ENCODE measurements at places on chromosomes 5 and 9.

GRCh38 chr9:27367175-27367798 lies 70.3 kb upstream of the EQTN start:
- no peak for DNase-seq

DNA sequence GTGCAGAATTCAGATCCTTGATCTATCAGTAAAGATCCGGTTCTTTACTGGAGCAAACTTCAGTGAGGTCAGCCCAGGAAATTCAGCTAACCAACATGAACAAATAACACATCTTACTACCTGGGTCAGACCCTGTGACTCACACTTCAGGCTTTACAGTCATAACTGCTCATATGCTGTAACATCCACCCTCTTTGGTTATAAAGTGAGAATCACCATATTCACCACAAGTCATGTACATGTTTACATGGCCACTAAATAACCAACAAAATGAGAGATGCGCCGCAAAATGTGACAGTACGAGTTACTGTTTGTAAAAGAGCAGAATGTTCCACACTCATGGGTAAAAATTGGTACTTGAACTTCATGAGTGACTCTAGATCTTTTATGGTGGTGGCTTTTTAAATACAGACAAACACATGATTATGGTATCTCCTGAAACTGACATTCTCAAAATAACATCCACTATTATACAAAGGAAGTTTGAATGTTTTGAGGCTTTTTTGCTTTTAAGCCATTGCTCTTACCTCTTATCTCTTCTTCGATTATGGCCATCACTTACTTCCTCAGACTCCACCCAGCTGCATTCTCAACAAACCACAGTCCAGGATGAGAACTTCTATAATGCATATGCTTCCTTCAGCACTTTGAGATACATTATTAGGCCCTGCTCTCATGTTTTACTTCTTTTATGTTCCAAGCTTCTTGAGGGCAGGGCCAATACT lies 516.6 kb downstream of the RAB3C start:
- DNase-seq: peak; percentile 99

DNA sequence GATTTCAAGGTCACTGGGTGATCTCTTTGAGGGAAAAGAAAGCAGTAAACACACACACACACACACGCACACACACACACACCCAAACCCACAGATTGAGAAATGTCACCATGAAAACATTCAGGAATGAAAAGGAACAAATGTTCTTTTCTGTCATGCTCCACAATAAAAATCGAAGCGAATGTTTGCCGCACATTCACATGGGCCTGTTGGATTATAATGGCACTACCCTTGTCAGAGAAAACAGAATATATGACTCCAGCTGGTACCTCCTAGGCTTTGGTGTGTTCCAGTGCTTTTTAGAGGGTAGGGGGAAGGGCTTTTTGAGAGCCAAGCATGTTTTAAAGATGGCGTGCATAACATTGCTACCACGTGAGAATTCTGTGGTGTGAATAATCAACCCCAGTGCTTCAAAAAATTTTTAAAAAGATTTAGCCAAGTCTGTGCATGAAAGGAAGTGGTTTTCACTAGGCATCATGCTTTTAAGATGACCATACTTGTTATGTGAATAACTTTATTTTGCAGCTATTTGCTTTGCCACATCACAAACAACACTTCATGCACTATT lies 120.8 kb upstream of the ZNF608 start:
- peak; percentile 42 for DNase-seq

DNA sequence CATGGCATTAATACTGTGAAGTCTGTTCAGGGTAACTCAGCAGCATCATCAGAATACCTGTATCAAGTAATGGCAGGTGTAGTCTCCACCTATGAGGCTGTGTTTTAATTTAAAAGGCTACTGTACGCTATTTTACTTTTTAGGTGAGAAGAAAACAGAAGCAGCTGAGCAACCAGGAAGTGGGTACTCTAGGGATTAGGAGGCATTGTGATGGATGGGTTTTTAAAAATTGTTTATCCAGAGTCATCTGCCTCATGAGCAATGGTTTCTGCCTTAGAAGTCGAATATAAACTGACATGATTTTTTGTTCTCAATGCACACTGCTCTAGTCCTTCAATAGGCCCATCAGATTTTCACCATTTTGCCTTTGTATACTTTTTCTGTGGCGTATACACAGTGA lies 42.6 kb downstream of the PSIP1 start:
- no peak for DNase-seq

DNA sequence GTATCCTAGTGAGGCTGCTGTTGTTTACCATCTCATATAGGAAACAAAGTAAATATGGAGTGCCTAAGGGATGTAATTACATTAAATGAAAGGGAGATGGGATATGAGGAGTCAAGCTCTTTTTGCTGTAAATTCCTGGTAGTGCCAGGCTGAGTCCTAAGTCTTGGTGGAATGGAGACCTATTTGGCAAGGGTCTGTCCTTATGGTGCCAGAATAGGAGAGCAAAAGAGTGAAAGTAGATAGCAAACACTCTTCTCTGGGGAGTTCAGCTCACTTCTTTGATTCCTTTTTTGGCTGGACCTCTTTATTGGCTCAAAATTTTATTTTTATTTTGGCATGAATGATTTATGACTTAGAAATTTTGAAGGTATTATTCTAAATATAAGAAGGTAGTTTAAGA lies 380.8 kb downstream of the TMEM232 start:
- no peak for DNase-seq

DNA sequence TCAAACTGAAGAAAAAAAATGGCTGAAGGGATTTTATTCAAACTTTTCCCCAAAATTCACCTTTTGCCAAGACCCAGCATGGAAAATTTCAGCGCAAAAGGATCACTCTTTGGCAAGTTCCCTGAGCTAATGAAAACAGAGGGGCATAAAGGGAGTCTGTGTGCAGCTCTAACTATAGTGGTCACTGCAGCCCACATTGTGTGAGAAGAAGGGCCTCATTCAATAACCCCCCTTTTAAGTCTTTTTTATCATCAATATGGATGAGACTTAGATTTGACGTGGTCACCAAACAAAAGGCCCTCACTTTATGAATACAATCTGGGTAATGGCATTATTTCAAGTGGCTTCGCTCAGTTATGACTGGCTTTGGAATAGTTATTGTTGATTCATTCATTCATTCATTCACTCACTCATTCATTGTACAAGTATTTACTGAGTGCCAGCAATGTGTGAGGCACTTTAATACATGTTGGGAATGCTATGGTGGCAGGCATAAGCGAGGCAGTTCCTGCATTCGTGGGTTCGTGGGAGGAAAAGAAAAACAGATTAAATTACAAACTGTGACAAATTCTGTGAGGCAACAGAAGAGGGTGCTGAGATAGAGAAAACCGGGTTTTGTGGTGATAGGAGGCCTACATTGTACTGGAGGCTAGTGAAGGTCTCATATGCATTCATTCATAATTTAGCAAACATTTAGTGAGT lies 145.7 kb upstream of the KLF4 start:
- no peak for DNase-seq

Measured in iris pigment epithelial cell (primary cell).